ENCODE measurements at places on chromosomes 11 and 22. TPM values are rescaled to one million over a fixed set of nuclear protein-coding genes. Genes with fewer than 3 reads are reported as not detected.

- DNase-seq = no peak
- H3K27ac ChIP-seq = peak overlapping the region; percentile 87
- H3K27me3 ChIP-seq = no peaks in the 10 kb centered on the region
- no peaks in the 10 kb centered on the region for H3K36me3 ChIP-seq
Observed at GRCh38 chr22:32475468-32476010, 928 bp downstream of the FBXO7 start.

- no peak overlapping the region for H3K4me3 ChIP-seq
- H3K36me3 ChIP-seq = no peaks in the 10 kb centered on the region
- 0 out of 2 replicates have a peak, but pooled peaks cover 4% of the 10 kb centered on the region for H3K4me1 ChIP-seq
- no peak for DNase-seq
- H3K27me3 ChIP-seq = no peaks in the 10 kb centered on the region
Observed at GRCh38 chr11:45169310-45170072, 23.1 kb downstream of the PRDM11 start.

- no peak for DNase-seq
- peaks cover 42% of the 10 kb centered on the region for H3K27me3 ChIP-seq
- no peaks in the 10 kb centered on the region for H3K36me3 ChIP-seq
- H3K4me1 ChIP-seq = peaks cover 10% of the 10 kb centered on the region
Observed at GRCh38 chr11:3201677-3202181, 16.9 kb downstream of the MRGPRG start.

- H3K4me1 ChIP-seq = peaks cover 16% of the 10 kb centered on the region
- peaks cover 19% of the 10 kb centered on the region for H3K36me3 ChIP-seq
- DNase-seq = peak; percentile 83
- peak overlapping the region; percentile 75 for H3K4me3 ChIP-seq
- peaks cover 44% of the 10 kb centered on the region for H3K27me3 ChIP-seq
Observed at GRCh38 chr11:119584193-119585042, 144.6 kb downstream of the NECTIN1 start.

DNA sequence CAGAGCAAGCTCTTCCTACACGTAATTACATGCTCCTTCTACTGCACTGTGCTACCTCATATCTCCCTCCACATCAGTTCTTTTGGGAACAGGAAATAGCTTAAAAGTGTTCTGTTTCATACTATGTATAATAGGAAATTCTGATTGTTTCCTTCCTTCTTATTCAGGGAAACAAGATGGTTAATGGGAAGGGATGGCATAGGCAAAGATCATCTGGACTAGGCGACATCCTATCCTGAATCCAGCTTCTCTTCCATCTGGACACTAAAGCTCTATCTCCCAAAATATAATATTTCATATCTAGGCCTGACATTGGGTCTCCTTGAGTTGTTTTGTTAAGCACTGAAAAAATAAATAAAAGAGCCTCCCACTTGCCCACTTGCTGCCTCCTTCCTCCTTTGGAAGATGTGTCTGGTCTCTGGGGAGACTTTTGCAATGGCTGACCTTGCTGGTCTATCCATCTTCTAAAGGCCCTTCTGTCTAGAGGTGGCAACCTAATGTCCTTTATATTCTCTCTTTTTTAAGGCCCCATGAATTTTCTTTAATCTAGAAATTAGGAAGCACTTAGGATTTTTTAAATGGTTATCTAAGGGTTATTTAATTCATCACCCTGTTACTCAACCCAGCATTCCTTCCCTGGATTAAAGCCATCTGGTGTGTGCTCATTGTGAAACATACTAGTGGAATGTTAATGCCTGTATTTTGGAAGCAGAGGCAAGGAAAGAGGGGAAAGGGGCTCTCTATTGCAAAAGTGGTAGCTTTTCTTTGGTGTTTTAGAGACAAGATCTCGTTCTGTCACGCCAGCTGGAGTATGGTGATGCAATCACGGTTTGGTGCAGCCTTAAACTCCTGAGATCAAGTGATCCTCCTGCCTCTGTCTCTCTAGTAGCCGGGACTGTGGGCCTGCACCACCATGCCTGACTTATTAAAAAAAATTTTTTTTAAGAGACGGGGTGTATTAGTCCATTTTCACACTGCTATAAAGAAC, 20.6 kb downstream of the CLMP start:
- no peaks in the 10 kb centered on the region for H3K27me3 ChIP-seq
- H3K36me3 ChIP-seq = peaks cover 5% of the 10 kb centered on the region
- H3K4me1 ChIP-seq = peaks cover 60% of the 10 kb centered on the region
- peak overlapping the region; percentile 43 for H3K27ac ChIP-seq

DNA sequence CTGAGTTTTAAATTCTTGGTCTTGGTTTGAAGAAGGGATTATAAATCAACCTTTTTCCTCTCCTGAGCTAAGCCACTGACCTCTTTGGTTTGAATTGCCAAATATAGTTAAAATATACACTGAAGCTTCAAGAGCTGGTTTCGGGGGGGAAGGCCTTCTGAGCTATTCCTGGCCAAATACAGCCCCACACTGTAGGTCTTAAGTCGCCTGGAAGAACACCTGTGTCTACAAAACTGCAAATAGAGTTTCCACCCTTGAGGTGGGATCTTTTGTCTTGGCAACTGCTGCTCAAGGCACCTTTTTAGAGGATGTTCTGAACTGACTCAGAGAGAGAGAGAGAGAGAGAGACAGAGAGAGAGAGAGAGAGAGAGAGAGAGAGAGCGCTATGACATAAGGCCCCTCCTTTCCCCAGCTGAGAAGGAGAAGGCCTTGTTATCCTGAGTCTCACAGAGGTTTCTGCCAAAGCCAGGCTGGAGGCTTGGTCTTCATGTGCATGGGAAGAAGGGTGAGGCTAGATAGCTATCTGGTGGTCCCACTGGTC, 5.5 kb downstream of the ADM start:
- peaks cover 41% of the 10 kb centered on the region for H3K4me1 ChIP-seq
- no peak for DNase-seq
- H3K27me3 ChIP-seq = peaks cover 23% of the 10 kb centered on the region
- H3K4me3 ChIP-seq = no peak overlapping the region

DNA sequence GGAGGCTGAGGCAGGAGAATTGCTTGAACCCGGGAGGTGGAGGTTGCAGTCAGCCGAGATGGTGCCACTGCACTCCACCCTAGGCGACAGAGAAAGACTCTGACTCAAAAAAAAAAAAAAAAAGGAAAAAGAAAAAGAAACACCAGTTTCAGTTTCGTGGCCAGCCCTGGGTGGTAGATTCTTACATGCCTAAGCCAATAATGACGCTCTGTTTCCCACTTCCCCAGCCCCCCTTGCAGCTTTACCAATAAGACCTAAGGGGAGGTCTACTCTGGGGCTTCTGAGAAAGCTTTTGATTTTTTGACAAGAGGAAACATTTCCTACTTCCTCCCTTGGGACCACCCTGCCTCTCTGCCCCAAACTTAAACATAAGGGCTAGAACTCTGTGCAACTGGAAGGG, 30.0 kb upstream of the PTPRJ start:
- no peak for DNase-seq
- no peaks in the 10 kb centered on the region for H3K36me3 ChIP-seq
- no peak overlapping the region for H3K27ac ChIP-seq

- peaks cover 31% of the 10 kb centered on the region for H3K4me1 ChIP-seq
- no peaks in the 10 kb centered on the region for H3K27me3 ChIP-seq
- no peaks in the 10 kb centered on the region for H3K36me3 ChIP-seq
- H3K4me3 ChIP-seq = no peak overlapping the region
- no peak overlapping the region for H3K27ac ChIP-seq
Observed at GRCh38 chr11:19281041-19281440, 40.3 kb upstream of the E2F8 start.

- no peaks in the 10 kb centered on the region for H3K27me3 ChIP-seq
- peaks cover 41% of the 10 kb centered on the region for H3K4me1 ChIP-seq
- H3K4me3 ChIP-seq = no peak overlapping the region
- H3K36me3 ChIP-seq = peaks cover 42% of the 10 kb centered on the region
- no peak for DNase-seq
Observed at GRCh38 chr11:57792060-57792541, 30.5 kb downstream of the CTNND1 start.

GRCh38 chr11:33086017-33086416, 46.6 kb downstream of the TCP11L1 start:
- no peaks in the 10 kb centered on the region for H3K4me1 ChIP-seq
- peaks cover 49% of the 10 kb centered on the region for H3K36me3 ChIP-seq
- H3K27me3 ChIP-seq = no peaks in the 10 kb centered on the region
- no peak for DNase-seq
- no peak overlapping the region for H3K4me3 ChIP-seq

DNA sequence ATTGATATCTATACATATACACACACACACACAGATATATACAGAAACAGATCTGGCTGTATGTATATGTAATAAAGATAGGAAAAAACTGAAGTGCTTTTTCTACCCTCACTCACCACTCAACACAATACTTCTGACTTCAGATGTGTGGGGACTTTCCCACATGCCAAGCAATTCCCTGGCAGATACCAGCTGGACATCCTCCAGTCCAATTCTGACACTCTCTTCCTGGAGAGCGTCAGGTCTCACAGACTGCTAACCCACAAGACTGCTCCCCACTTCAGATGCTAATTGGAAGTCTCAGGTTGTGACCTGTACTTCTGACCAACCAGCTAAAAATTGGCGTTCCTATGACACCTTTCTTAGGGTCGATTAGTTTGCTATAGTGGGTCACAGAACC, 140.6 kb downstream of the ATG16L2 start:
- H3K36me3 ChIP-seq = no peaks in the 10 kb centered on the region
- H3K27ac ChIP-seq = no peak overlapping the region
- no peak overlapping the region for H3K4me3 ChIP-seq
- peaks cover 16% of the 10 kb centered on the region for H3K4me1 ChIP-seq
- DNase-seq = no peak
- H3K27me3 ChIP-seq = no peaks in the 10 kb centered on the region

DNA sequence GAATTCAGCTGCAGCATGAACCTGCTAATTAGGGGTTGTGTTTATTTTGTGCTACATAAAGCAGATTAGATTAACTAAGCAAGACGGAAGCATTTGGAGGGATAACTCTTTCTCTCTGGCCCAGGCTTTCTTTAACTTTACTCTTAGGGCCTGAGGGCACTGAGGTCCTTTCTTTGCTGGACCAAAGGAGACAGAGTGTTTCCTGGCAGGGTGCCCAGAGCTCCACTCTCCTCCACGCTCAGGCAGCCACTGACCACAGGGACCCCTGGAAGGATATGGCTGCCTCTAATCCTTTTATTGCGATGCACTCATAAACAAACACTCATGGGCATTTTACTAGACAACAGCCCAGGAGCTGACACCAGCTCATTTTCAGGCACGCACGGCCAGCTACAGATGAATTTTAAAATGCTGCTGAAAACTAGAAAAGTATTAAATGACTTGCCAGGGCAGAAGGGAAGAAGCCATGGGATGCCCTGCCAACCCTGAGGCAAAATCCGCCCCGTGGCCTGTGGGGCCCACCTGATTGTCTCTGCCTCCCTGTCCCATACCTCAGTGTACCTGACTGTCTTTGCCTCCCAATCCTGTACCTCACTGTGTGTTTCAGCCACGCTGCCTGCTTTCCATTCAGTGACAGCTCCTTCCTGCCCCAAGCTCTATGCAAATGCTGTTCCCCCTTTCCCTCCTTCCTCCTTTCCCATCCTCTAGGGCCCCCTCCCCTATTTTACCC, 192.6 kb upstream of the NAV2 start:
- no peak for DNase-seq
- H3K4me3 ChIP-seq = no peak overlapping the region
- H3K27ac ChIP-seq = no peak overlapping the region
- H3K27me3 ChIP-seq = no peaks in the 10 kb centered on the region

DNA sequence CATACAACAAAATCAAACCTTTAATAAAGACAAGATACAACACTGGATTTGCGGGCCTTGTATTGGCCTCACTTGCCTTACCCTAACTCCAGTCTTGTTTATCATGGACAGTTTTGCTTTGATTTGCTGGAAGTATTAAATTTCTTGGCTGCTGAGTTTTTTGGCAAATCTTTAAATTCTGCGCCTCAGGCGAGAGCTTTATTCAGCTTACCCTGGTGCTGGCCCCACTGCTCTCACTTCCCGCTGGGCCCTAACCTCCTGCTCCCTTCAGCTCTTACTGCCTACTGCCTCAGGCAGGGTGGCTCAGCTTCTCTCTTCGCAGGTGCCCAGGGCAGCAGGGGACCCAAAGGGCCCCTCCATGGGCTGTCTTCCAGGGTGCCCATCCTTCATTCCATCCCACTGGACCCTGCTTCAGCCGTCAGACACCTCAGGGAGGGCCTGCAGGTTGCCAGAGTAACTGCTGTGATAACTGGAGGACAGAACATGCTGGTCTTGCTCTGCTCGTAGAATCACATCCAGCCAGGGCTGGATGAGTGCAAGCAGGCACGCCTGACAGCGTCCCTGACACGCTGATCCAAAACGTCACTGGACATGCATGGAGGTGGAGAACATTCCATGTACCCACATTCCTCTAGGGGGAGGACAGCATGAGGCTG, 45.7 kb upstream of the TUB start:
- peaks cover 7% of the 10 kb centered on the region for H3K27me3 ChIP-seq
- no peaks in the 10 kb centered on the region for H3K36me3 ChIP-seq
- 0 out of 2 replicates have a peak overlapping the region, but pooled peaks have one; percentile 5 for H3K27ac ChIP-seq
- DNase-seq = no peak

GRCh38 chr11:47243454-47243853, 5.2 kb downstream of the ACP2 start:
- peaks cover 36% of the 10 kb centered on the region for H3K36me3 ChIP-seq
- no peak overlapping the region for H3K4me3 ChIP-seq
- H3K4me1 ChIP-seq = peaks cover 4% of the 10 kb centered on the region
- no peaks in the 10 kb centered on the region for H3K27me3 ChIP-seq

- H3K4me1 ChIP-seq = no peaks in the 10 kb centered on the region
- no peak for DNase-seq
- peaks cover 3% of the 10 kb centered on the region for H3K27me3 ChIP-seq
- no peaks in the 10 kb centered on the region for H3K36me3 ChIP-seq
- H3K4me3 ChIP-seq = no peak overlapping the region
Observed at GRCh38 chr11:134847083-134847715, 435.2 kb upstream of the B3GAT1 start.

GRCh38 chr11:113131036-113131775, 170.0 kb downstream of the NCAM1 start:
- no peak overlapping the region for H3K27ac ChIP-seq
- H3K4me1 ChIP-seq = no peaks in the 10 kb centered on the region
- no peak for DNase-seq
- H3K4me3 ChIP-seq = no peak overlapping the region
- H3K27me3 ChIP-seq = no peaks in the 10 kb centered on the region

- H3K27me3 ChIP-seq = peaks cover 15% of the 10 kb centered on the region
- no peak overlapping the region for H3K27ac ChIP-seq
- no peaks in the 10 kb centered on the region for H3K4me1 ChIP-seq
Observed at GRCh38 chr11:12668166-12668565, 6.1 kb upstream of the TEAD1 start.

Gene FGF19
- 18.6 TPM for total RNA-seq

Gene NAT10
- 70.8 TPM for total RNA-seq

Gene PGA5
- 0.30 TPM for total RNA-seq

Gene BACE1-AS
- total RNA-seq = 12.2 TPM

Gene ACRV1
- not detected for total RNA-seq

Gene MMP8
- total RNA-seq = not detected

Gene MALAT1
- 2,350 TPM for total RNA-seq

Gene MGAT3
- 10.3 TPM for total RNA-seq

Gene CCDC87
- 0.71 TPM for total RNA-seq

Gene C1QTNF4
- 9.5 TPM for total RNA-seq

Gene PHETA2
- 7.1 TPM for total RNA-seq

Gene TPH1
- total RNA-seq = 0.11 TPM
